Subcutaneous preadipocyte (primary cell): ENCODE measurements at places on chromosomes 6 and 20. TPM values are rescaled to one million over a fixed set of nuclear protein-coding genes. Genes with fewer than 3 reads are reported as not detected.

Gene RAET1G
- total RNA-seq = 1.4 and 2.6 TPM in 2 replicates

Gene DUSP15
- not detected in 2 replicates for total RNA-seq

Gene DEFB132
- not detected in 2 replicates for total RNA-seq

Gene PRDM13
- not detected in 2 replicates for total RNA-seq

Gene PRL
- total RNA-seq = not detected in 2 replicates

Gene COL10A1
- 6.6 and 7.2 TPM in 2 replicates for total RNA-seq

Gene TFAP2A
- total RNA-seq = not detected in 2 replicates

Gene RHAG
- total RNA-seq = not detected in 2 replicates

Gene SLC17A3
- not detected in 2 replicates for total RNA-seq

Gene FERMT1
- total RNA-seq = 17.2 and 17.3 TPM in 2 replicates

Gene LY6G6F
- not detected in 2 replicates for total RNA-seq

Gene C20orf141
- total RNA-seq = 0.37 TPM in 1 of 2 replicates, not detected in the other

Gene NFATC2
- total RNA-seq = under 0.01 and 0.20 TPM in 2 replicates

Gene OR2H1
- not detected in 2 replicates for total RNA-seq

Gene SRSF12
- total RNA-seq = under 0.01 and 0.37 TPM in 2 replicates
